Stimulated activated CD8-positive, alpha-beta memory T cell treated with anti-CD3 and anti-CD28 coated beads, Interleukin-4, amount 100 ng/mL, for 4 hours (primary cell): ENCODE measurements at places on chromosomes 2 and 18.

- DNase-seq: no peak
Measured at GRCh38 chr18:25349926-25350487, 2.0 kb downstream of the ZNF521 start.

GRCh38 chr2:159160954-159161353, 125.5 kb downstream of the WDSUB1 start:
- DNase-seq: no peak

DNA sequence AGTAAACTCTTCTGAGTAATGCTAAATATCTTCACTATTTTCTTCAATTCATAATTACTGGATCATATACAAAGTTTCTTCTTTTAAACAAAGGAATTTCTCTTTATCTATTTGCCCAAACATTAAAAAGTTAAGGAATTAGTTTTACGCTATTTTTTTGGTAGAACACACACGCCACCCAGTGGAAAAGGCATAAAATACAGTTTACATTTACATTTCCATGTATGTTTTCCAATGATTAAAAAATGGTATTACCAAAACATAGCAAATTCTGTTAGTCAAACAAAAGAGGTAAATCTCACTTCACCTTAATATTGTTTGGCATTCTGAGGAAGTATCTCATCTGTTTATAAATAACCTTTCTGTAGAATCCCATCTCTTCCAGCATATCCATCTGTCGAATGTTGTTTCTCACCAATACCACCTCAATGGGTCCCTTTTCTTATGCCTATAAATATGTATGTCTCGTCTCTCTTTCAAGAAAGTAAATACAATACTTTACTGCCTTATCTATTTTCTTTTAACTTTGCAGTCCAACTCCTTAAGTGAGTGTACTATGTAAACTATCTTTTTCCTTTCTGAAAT, 7.2 kb downstream of the BOLL start:
- no peak for DNase-seq

- DNase-seq: no peak
Measured at GRCh38 chr2:104406261-104406726, 447.6 kb upstream of the POU3F3 start.

GRCh38 chr2:231512222-231512621, 18.0 kb downstream of the NMUR1 start:
- DNase-seq: no peak

GRCh38 chr18:13179566-13180113, 38.9 kb upstream of the LDLRAD4 start:
- DNase-seq: no peak

DNA sequence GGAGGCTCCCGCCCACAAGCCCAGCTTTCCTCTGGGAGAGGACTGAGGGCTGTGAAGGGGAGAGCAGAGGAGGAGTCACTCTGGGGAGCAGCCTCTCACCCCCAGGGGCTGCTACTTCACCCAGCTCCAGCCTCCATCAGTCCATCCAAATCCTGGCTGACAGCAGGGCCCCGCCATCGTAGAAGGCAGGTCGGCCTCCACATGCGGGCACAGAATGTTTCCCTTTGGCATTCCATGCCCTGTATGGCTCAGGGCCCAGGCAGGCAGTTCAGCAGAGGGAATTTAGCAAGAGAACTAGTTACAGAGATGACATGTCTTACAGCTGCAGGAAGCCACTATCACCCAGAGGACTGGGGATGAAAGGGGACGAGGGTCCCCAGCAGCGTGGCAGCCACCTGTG, 6.4 kb upstream of the ODC1 start:
- no peak for DNase-seq

DNA sequence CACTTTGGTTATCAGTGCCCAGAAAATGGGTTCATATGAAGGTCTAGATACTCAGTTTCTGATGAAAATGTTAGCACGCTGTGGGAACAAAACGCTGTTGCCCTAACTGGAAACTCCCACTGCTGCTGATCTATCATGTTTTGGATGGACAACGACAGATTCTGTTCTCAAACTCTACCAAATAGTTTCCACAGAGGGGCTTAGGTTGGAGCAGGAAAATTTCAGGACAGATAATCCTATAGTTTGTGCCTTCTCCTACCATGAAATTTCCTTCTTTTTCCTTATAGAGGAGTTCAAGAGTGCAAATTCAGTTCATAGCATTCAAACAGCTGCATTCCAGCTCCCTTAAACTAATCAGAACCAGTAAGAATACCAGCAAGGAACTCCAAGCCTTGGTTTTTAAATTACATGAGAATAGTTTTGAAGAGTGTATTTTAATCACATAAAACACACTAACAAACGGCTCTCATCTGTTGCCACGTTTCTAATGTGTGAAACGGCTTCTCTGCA, 58.7 kb upstream of the RALBP1 start:
- DNase-seq: no peak

DNA sequence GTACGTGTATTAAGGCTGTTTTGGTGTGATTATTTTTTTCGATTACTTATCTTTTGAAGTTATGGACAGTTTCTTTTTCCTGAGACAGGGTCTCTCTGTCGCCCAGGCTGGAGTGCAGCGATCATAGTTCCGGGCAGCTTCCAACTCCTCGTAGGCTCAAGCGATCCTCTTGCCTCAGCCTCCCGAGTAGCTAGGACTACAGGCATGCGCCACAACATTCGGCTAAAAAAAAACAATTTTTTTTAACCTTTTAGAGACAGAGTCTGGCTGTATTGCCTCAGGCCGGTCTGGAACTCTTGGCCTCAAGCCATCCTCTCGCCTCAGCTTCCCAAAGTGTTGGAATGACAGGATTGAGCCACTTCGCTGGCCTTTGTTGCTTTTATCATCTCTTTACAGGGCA, 945 bp downstream of the HAT1 start:
- no peak for DNase-seq

DNA sequence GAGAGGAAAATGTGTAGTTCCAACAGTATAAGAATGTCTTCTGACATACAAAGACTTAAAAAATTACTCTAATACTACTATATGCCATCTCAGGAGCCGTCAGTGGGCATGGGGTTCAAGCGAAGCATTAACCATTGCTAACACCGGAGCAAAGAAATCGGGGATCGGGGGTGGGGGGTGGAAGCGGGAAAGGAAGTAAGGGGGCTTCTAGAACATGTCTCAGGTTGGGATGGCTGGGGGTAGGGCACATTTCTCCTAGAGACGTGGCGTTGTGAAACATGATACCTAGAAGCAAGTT, 702 bp downstream of the LMAN1 start:
- no peak for DNase-seq

- no peak for DNase-seq
Measured at GRCh38 chr18:41789001-41789400, 166.0 kb upstream of the PIK3C3 start.

DNA sequence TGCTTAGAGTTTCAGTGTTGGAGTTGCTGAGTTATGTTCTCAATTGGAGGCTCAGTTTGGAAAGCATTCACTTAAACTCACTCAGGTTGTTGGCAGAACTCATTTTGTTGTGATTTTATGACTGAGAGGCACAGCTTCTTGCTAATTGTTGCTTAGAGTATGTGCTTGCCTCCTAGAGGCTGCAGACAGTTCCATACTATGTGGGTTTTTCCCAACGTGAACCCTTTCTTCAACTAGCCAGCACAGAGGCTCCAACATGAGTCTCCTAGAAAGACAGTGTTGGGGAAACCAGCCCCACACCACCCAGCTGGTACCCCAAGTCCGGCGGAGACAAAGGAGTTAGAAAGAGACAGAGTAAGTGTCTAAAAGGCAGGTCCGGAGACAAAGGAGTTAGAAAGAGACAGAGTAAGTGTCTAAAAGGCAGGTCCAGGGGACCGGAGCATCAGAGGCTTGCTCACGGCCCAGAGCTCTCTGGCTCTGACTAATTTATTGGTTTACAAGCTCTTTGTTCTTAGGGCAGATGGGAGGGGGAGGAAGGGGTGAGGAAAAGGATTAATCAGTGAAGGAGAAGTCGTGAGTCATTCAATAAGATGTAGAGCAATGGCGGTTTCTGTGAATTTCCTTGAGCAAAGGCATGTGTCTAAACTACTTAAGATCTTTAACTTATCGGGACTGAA, 999.7 kb upstream of the LRRTM1 start:
- no peak for DNase-seq

DNA sequence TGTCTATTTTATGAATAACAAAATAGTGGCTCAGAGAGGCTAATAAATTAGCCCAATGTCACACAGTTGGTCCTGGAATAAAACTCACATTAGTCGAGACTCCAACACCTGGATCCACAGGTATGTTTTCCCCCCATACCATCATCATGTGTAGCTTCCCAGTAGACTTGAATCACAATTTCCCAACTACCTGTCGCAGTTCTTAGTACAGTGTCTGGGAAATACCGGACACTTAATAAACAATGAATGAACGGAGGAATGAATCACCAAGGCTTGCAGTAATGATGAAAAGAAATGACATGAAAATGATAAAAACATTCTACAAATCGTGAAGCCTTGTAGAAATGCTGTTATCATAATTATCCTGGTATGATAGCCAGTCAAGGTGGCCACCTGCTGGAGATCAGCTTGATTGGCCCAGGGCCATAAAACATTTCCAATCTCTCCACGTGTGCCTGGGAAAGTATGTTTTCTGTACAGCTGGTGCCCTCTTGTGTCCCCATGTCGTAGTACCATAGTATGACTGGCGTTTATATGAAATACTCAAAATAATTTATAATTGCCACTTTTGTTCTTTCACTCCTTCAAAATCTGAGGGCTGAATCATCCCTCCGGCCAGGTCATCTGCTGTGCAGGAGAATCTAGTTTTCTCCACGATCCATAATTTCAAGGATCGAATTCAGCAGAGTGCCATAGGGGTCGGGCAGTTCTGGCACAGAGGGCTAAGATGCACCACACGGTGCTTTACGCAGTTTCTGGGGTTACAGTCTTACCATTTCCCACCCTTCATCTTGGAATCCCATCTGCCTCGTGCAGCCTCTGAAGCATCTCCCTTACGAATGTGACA, 95.4 kb downstream of the LAMA1 start:
- DNase-seq: no peak

DNA sequence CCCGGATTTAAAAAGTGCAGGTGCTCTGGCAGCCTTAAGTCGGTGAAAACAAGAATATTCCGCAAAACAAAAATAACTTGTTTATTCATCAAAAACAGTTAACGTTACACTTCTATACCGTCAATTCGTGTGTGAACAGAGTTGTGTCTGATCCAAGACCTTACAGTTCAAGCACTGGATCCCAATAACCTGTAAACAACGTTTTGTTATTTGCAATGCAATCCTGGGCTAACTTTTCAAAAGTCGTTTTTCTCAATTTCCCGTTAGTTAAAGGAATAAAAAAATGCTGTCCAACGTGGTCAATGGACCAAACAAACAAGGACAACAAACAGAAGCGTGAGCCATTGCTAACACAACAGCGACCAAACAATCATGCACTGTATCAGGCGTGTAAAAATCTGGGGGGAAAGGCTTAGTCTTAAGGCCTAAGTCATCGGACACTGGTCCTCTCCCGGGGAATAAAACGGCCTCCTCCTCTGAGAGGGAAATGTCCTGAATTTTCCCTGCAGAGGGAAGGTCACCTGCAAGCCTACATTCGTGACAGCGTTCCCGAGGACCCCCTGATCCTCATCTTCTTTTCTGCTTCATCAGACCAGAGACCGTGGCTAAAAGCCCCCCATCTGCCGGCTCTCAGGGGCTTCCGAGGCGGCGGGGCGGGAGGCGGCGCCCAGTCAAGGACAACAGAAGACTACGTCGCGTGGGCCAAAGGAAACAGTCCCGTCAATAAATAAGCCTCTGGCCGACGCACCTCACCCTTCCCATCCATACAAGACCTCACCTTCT, 490 bp downstream of the NDUFS1 start:
- no peak for DNase-seq

DNA sequence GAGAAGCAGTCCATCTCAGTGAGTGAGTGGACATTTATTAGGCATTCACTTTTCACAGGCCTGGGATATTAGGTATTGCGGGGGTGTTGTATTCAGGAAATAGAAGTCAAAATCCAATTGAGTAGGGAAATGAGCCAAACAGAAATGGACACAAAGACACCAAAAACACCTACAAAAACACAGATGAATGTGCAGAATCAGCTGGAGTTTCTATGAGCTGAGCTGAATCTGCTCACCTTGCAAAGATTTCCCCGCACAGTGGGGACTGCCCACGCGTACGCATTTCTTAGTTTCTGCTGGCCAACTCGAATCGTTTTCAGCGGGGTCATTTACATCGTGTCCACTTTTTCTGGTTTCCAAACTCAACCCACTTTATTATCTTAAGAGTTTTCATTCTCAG, 160.0 kb downstream of the BCL2 start:
- no peak for DNase-seq

DNA sequence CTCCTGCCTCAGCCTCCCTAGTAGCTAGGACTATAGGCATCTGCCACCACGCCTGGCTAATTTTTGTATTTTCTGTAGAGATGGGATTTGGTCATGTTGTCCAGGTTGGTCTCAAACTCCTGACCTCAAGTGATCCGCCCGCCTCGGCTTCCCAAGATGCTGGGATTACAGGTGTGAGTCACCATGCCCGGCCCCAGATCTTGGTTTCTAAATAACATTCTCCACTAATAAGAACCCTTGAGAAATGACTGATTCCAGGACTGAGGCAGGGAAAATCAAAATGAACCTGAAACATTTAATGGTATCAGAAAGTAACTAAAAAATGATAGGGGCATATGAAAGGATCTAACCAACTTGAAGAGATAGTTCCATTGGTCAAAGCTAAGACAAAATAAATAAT, 34.0 kb downstream of the BMPR2 start:
- DNase-seq: no peak

DNA sequence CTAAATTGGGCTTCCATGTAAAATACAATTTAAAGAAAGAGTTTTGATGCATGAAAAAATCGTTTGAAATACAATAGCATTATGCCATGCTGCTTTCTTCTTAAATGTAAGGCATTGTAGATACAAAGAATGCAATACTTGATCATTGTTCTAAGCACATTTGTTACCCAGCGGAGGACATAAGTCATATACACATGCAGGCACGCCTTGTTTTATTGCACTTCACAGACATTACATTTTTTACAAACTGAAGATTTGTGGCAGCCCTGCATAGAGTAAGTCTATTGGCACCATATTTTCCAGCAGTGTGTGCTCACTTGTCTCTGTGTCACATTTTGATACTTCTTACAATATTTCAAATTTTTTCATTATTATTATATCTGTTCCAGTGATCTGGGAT, 345.0 kb downstream of the CLIP4 start:
- no peak for DNase-seq

GRCh38 chr2:168802859-168803725, 655 bp downstream of the NOSTRIN start:
- no peak for DNase-seq

- DNase-seq: no peak
Measured at GRCh38 chr2:66125951-66126350, 309.0 kb upstream of the MEIS1 start.

GRCh38 chr2:42339191-42339912, 21.7 kb downstream of the COX7A2L start:
- DNase-seq: no peak
